NCI-H2029 (cell line): ENCODE measurements at places on chromosomes 2 and 18.

GRCh38 chr18:10839421-10839820, 309.9 kb downstream of the PIEZO2 start:
- DNase-seq, result no peak

DNA sequence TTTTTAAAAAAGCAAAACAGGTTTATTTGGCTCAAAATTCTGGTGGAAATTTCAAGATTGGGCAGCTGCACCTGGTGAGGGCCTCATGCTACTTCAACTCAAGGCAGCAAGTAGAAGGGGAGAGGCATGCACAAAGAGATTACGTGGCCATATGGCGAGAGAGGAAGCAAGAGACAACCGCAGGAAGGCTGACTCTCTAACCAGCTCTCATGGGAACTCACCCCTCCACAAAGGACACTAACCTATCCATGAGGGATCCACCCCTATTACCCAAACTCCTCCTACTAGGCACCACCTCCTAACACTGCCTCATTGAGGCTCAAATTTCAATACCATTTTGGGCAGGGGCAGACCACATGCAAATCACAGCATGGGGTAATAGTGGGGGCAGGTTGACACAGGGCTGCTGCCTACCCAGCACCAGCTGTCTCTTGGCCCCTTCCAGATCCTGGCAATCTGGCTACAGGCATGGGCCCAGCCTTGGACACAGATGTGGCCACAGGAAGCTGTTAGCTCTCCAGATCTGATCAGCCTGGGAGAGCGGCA, 2.0 kb upstream of the CAPN10 start:
- peak; percentile 20 for DNase-seq

GRCh38 chr2:18959952-18960717, 370.8 kb upstream of the NT5C1B start:
- no peak for DNase-seq

- DNase-seq, result no peak
These were observed 262.1 kb downstream of the CPS1 start for GRCh38 chr2:210818473-210818872.

DNA sequence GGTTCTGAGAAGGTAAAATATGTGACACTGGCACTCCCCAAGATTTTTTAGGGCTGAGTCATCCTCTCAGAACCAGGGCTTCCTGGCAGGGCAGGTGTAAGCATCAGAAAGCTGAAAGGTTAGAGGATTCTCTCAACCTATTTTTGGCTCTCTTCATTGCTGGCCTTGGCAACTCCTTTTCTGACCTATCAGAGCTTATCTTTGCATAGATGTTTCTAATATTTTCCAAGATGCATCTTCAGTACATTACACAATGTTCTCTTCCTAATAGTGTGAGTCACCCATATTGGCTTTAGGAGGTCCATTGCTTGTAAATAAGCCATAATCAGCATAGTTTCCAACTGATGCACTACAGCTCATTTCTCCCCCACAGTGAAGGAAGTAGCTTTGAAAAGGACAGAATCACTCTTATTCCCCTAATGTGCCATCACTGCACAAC, 2008.4 kb upstream of the PIK3C3 start:
- no peak for DNase-seq
